ENCODE measurements at places on chromosomes 11 and 22.

DNA sequence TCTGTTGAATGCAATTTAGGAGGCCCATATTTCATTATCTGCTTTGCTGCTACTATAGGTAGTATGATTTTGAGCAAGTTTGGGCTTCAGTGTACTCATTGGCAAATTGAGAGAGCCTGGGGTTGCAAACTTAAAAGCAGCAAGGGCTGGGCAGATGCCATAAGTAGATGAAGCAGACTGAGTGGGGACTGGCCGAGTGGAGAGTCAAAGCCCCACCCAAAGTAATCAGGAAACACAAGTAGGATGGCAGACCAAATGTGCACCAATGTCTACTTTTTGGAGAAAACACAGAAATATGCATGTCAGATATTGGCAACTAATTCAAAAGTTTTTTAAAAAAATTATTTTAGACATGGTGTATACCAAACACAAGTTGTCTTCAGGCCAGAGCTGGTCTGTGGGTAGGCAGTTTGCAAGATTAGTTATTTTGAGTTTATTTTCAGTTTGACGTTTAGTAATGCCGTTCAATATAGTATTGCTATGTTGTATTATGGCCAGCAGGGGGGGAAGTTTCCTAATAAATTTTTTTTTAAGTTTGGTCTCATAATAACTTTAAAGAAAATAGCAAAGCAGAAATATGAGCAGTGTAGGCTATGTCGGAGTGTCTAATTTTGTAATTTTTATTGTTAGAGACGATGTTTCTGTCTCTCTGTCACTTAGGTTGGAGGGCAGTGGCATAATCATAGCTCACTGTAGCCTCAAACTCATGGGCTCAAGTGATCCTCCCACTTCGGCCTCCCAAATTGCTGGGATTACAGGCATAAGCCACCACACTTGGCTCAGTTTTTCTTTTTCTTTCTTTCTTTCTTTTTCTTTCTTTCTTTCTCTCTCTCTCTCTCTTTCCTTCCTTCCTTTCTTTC lies 105.1 kb downstream of the HIPK3 start:
- peak; percentile 72 for DNase-seq

DNA sequence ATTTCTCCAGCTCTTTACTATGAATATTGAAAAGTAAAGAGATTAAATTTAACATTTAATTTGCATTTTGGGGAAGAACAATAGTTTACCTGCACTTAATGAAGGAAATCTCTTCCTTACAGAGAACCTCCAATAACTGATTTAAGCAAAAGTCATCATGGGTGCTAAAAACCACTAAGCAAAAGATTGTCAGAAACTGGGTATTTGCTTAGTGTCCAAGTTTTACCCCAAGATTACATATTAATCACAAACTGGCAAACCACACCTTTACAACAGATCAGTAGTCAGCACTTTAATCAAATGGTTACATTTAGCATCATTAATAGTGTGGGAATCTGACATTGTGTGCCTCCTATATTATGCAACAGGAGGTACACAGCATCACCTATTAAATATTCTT lies 2.7 kb downstream of the ZBTB44 start:
- DNase-seq, result no peak

GRCh38 chr11:72625691-72626413 lies 48.4 kb downstream of the PDE2A start:
- DNase-seq, result peak; percentile 74

DNA sequence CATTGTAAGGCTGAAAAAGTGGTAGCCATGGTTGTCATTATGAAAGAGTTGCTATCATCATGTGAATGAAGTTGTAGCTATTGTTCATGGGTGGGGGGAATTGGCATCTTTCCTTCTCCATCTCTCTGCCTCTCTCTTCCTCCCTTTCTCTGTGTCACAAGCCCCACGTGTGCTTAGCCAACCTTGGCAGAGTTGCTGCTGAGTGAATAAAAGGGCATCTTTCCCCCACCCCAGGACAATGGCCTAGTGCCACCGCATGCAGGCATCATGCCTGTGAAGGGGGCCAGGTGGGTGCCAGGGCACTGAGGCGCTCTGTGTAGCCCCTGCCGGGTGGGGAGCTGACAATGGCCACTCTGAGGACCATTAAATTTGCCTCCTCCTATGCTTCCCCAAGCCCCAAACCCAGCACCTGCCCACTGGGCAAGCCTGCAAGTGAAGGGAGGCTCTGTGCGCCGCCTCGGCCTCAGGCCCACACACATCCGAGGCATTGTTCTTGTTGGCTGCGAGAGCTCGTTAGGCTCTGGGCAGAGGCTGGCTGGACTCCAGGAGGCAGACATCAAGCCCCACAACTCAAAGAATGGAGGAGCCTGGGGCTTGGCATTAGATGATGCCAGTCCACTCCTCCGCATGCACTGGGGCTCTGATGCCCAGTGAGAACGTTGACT lies 103.9 kb downstream of the SEZ6L start:
- no peak for DNase-seq

DNA sequence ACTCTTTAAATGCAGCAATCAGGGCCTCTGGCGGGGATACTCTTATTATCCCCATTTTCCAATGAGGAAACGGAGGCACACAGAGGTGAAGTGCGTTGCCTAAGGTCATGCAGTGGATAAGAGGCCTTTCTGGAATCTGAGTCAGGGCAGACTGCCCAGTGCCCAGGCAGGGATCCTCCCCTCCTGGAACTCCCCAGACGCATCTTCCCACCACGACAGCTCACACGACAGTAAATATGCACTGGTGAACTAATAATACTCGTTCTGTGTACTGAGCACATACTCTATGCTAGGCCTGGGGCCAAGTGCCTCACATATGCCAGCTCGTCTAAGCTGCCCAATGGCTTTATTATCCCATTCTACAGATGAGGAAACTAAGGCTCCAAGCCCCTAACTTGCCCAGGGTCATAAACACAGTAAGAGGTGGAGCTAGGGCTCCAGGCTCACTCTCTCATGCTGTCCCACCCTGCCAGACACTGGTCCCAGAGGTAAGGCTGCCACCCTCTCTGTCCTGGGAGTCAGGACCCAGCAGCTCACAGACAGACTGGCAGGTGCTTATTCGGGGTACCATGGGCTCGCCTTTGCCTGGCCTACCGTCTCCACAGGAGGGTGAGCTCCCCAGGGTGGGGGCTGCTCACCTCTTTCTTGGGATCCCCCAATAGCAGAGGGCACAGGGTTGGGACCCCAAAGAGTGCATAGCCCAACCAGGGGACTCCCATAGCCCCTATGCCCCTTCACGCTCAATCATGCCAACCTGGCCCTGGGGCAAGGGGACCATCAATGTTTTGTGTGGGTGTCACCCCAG lies 2.3 kb downstream of the IL2RB start:
- DNase-seq, result no peak

DNA sequence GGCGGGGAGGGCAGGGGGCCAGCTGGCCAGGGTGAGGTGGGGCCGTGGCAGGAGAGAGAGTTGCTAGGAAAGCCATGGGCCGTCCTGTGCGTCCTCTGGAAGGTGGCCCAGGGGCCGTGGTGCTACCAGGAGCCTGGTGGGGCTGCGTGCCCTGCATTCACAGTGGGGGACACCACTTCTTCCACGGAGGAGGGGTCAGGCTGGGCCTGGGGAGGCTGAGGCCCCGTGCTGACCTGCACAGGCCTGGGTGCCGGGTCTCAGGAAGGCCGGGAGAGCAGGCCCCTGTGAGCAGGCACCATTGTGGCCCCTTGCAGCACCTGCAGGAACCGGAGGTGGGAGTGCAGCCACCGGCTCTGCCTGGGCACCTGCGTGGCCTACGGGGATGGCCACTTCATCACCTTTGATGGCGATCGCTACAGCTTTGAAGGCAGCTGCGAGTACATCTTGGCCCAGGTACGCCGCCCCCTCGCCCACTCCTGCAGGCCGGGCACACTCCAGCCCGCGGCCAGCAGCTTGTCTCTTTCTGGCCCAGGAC lies 12.0 kb downstream of the MUC5B start:
- DNase-seq, result no peak

- no peak for DNase-seq
These were observed 88.6 kb upstream of the B3GAT1 start for GRCh38 chr11:134500621-134501020.

DNA sequence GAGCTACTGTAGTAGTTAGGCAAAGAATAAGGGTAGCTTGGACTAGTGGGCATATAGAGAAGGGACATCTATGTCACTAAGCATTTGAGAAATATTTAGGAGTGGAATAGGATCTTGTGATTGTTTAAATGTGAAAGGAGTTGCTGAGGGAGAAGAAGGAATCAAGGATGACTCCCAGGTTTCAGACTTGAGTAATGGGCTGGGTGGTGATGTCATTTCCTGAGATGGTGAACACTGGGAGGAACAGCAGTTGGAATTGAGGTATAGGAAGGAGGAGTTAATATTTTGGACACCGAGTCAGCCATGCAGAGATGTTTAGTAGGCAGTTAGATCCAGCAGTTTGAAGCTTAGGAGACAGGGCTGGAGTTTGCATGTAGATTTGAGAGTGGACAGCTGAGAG lies 40.1 kb downstream of the REXO2 start:
- no peak for DNase-seq

- no peak for DNase-seq
These were observed 38.1 kb upstream of the CALCB start for GRCh38 chr11:15035283-15035682.

- DNase-seq, result no peak
These were observed 789.0 kb downstream of the KCNA4 start for GRCh38 chr11:29227811-29228210.

- no peak for DNase-seq
These were observed 6.8 kb downstream of the KRTAP5-5 start for GRCh38 chr11:1636291-1636950.

DNA sequence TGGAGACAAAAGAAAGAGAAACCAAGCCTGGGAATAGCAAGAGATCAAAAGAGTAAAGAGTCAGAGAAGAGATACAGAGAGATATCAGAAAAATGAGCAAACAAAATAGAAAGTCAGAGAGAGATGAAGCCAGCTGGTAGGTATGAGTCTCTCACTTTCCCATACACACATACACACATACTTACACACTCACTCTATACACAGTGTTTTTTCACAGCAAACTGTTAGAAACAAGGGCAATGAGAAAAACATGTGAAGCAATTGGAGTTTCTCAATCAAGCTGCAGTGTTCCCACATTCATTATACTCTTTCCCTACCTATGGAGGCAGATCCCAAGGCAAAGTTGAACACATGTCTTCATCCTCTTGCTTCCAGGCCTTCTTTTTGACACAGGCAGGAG lies 2.6 kb upstream of the NLRP10 start:
- no peak for DNase-seq

DNA sequence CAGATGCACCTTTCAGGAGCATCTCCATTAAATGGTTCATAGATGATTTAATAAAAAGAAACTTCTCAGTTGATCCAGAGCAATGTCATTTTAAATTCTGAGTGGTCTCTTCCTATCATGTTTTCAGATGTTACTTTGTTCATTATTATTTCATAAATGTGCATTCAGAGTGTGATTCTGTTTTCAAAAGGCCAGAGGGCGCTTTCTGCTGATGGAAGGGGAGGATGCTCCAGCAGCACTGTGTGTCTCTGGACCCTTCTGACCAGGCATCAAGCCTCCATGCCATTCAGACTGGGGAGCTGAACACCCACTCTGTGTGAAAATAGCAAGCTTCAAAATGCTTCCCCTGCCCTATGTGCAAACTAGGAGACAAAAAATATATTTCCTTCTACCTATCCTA lies 23.9 kb upstream of the CRTAM start:
- DNase-seq, result no peak
